ENCODE measurements at places on chromosomes 7 and 10.

- no peak for DNase-seq
These were observed 14.8 kb downstream of the SMO start for GRCh38 chr7:129203050-129203741.

DNA sequence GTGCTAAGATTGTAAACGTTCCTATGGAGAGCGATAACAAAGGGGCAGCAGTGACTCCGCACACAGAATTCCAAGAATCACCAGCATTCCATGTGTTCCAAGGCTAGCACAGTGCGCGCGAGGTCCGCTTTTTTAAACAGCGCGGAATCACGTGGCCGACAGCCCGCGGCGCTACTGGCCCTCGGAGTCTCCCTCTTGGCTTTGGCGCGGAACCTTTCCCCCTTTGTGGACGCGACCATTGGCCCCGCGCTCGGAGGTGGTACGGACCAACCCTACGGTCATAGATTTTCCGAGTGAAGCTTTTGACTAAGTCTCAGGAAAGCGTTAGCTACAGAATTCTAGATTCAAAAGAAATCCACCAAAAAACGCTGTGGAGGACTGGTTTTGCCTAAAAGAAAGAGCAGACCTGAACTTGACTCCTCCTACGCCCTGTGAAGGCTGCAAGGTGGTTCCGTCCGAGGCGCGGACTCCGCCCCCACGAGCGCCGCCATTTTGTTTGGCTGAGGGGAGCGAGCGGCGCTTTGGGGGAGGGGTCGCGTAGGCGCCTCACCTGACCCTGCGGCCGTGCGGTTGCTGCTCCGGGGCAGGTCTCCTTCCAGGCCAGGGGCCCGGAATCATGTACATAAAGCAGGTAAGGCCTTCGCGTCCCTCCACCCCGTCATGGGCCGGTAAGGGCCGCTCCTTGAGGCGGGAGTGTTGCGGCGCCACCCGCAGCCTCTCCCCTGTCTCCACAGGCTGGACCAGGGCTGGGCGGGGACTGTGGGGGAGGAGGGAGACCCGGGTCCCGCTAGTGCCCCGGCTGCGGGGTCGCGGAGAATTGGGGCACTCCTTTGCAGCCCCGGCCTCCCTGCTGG lies at the start of gene SMC3:
SMC3 (plus strand) TSS at position 495 of the 854 bp plus-strand sequence; CDS start at position 617, 122 bp downstream.
- DNase-seq: no peak

- no peak for DNase-seq
These were observed 6.2 kb upstream of the STARD3NL start for GRCh38 chr7:38171623-38172391.

- no peak for DNase-seq
These were observed 445.9 kb upstream of the LRRN3 start for GRCh38 chr7:110645060-110645459.

DNA sequence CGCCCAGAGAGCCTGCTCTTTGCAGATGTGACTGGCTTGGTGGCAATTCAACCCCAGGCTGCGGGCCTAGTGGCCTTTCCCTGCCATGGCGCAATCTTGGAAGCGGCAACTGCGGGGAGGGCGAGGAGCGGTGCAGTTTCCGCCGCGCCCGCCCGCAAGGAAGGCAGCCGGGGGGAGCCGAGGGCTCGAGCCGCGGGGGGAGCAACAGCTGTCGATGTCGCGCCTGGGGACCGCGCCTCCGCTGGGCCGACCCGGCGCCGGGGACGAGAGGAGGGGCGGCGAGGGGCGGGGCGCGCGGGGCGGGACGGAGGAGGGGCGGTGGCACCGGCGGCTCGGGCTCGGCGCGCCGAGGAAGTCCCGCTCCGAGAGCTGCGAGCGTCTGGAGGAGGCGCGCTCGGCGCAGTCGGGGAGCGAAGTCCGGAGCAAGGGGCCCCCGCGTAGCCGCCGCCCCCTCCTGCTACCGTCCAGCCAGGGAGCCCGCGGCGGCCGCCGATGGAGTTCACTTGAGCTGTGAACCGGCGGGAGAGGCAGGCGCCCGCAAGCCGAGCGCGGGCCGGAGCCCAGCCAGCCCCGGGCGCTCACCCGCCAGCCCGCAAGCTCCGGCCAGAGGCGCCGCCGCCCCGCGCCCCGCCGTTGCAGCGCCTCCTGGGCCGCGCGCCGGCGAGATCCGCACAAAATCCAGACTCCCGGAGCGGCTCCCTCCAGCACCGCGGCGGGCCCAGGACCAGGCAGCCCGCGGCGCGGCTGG lies 438.1 kb upstream of the GALNT17 start:
- DNase-seq: peak; percentile 35

DNA sequence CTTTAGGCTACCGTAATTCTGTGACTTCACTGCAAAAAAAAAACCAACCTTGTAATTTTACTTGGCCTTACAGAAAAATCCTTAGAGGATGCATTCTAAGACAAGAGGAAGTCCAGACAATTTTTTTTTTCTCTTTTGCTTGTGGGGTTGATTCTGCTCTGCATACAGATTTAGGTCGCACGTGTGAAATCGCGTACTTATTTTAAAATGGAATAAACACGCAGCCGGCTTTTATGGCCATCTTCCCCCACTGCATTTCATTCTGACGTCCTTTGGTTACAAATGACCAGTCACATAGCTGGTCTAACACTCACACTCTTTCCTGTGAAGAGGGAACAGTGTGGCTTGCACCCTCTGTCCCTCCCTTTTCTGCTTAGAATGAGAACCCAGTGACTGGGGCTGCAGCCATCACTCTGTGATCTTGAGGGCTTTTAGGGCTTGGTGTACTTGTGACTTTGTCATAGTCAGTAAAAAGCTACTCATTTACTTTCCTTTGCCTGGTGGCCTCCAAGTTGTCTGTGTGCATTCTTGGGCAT lies 63.6 kb upstream of the CARD11 start:
- no peak for DNase-seq

- peak; percentile 55 for DNase-seq
These were observed 2.1 kb downstream of the RET start for GRCh38 chr10:43078986-43079273.

- no peak for DNase-seq
These were observed 645 bp upstream of the SIRT1 start for GRCh38 chr10:67883710-67884312.

DNA sequence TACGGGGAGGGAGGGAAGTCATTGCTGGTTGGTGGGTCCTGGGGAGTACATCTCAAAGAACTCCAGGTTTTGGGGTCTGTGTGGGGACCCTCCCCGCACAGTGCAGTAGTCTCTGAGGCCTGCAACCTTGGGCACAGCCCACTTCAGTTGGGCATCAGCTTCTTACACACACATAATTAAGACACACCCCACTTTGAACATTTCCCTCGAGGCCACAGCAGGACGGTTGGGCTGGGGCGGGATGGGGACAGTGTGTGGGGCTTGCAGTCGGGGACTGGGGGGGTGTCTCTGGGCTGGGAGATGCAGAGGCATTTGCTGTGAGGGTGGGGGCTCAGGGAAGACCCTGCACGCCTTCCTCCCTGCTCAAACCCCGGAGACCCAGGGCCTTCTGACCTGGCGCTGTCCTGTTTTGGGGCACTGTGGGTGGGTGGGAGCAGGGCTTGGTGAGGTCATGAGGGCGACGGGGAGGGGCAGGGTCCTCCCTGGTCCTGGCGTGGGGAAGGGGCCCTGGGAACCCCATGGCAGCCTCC lies 1.3 kb downstream of the LFNG start:
- no peak for DNase-seq

GRCh38 chr7:45643630-45644029 lies 69.5 kb downstream of the ADCY1 start:
- no peak for DNase-seq

DNA sequence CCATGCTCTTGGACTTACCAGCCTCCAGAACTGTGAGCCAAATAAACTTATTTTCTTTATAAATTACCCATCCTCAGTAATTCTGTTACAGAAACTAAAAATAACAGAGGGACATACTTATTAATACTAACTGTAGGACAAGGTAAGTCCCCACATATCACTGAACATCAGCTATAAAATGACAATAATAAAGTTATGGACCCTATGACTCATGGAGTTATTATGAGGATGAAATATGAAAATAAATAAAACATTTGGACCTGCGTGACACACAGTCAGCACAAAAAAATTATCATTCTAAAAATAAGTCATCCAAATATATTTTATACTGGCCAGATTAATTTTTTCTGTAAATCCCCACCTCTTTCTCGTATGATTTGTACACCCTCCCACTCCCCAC lies 34.9 kb upstream of the ELAPOR2 start:
- DNase-seq: no peak

- DNase-seq: no peak
These were observed 638 bp downstream of the IQCE start for GRCh38 chr7:2559283-2559950.

DNA sequence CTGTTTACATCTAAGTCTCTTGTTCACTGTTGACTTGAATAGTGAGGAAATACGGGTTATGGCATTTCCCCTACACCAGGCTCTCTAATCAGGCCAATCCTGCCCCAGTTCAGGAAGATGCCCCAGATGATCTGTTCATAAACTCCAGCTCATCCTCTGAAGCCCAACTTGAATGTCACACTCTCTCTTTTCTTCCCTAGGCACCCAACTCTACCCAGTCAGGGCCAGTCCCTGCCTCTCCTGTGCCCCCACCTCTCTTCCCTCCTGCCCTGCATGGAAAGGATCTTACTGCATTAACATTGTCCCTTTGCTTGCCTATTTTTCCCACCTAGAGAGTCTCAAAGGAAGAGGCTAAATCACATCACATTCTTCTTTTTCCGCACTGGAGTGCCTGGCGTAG lies 10.6 kb upstream of the TRPV6 start:
- no peak for DNase-seq

- DNase-seq: no peak
These were observed 48.3 kb upstream of the PAX2 start for GRCh38 chr10:100697070-100697469.

DNA sequence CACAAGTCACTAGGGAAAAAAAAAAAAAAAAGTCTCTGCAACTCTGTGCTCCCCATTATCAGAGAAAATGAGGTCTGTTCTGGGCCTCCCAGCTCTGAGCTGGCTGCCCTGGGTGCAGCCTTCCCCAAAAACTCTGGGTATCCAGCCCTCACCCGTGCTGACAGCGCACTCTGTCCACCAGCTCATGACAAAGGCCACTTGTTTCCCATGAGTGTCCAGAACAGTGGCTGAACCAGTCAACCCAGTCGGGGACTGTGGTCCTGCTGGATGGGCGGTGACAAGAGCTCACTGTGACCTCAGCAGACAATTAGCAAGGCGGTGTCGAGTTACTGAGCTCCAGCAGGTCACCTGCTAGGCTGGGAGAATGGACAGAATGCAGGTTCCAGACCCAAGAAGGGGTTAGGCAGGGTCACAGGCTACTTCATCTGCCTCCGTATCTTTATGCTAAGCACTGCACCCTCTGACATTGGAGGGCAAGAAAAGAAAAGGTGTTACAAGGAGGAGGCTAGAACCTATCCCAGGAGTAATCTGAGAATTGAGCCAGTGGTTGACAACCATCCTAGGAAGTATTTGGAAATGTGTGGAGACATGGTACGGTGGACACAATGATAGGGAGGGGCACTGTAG lies 37.2 kb downstream of the DLG5 start:
- no peak for DNase-seq

GRCh38 chr10:86053675-86054074 lies 312.9 kb downstream of the GRID1 start:
- DNase-seq: no peak

DNA sequence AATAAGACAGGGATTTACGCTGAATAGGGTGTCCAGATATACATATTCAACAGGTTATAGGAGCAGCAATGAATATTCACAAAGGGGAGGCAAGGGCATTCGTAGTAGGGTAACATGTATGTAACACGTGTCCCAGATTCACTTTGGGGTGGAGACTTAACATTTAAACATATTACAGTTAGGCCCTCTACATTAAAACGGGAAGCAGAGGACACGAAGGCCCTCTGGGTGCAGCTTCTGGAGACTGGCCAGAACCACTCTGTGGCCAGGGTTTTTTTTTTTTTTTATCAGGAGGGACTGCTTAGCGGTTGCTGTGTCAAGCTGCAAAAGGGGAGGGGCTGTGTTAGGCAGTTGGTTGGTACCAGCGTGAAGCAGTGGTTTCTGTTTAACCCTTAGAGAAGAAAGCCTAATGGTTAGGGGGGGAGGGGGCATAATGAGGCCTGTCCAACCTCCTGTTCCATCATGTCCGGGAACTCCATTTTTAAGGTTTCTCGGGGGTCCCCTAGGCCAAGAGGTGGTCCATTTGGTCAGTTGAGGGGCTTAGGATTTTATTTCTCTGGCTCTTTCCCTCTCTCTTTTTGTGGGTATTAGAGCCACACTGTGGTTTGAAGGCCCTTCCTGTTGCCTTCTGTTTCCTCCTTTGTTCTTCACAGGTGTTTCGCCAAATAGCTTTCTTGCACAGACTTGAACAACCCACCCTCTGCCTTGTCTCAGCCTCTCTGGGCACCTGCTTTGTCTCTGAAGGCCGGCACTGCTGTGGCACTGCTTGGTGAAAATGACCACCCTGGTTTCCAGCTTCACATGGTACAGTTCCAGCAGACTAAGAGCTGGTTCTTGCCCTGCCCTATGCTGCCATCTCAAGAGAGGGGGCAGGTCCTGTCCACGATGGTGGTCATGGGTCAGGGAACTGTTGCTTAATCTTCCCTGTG lies 26.4 kb downstream of the PRF1 start:
- no peak for DNase-seq

DNA sequence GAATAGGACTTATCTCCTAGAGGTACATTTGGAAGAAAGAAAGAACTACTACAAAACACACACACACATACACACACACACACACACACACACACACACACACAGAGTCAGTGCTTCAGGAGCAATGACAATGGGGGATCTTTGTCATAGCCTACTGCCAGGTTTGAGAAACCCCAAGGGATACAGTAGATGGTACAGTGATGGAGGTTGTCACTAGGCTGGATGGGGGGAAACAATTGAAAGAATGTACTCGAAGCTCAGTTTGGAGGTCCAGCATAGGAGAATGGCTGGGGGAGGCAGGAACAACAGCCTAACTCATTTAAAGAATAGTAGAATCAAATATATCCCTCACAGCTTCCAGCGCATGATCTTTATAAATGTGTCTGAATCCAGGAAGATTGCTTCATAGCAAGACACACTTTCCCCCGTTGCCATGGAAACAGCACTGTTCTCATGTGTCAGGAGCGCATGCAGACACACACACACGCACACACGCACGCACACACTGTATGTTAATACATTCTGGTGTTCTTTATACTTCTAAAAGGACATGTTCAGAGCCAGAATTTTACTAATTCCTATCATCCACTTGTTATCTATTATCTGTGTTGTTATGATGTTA lies 32.6 kb upstream of the ZNRF2 start:
- no peak for DNase-seq

DNA sequence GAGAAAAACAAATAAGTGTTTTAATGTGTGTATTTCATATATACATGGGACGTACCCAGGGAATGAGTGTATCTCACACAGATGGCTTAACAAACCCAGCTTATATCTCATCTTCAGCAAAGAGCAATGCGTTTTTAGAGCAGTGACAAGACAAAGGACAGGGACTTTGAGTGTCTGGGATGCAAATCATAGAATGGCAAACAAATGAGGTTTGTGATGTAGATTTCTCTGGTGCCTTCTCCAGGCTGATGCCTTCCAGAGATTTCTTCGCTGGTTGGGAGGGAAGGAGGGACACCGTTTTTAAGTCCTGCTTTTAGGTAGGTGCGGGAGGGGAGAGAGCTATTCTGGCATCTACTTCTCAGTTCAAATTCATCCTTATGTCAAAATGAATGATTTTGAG lies 16.6 kb downstream of the LANCL2 start:
- DNase-seq: no peak

Measured in D721Med (cell line).